ENCODE measurements at places on chromosomes 1 and 21. TPM values are rescaled to one million over a fixed set of nuclear protein-coding genes. Genes with fewer than 3 reads are reported as not detected.

- DNase-seq, result no peak
Measured at GRCh38 chr1:213685992-213686582, 301.7 kb upstream of the PROX1 start.

- DNase-seq, result no peak
Measured at GRCh38 chr1:204523605-204524215, 7.5 kb downstream of the MDM4 start.

DNA sequence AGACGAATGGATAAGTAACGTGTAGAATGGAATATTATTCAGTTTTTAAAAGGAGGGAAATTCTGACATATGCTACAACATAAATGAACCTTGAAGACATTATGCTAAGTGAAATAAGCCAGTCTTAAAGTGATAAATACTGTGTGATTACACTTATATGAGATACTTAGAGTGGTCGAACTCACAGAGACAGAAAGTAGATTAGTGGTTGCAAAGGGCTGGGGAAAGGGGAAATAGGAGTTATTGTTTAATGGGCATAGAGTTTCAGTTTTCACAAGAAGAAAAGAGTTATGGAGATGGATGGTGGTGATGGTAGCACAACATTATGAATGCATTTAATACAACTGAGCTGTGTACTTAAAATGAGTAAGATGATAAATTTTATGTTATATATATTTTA is 14.7 kb upstream of the AHCYL1 start:
- DNase-seq, result no peak

DNA sequence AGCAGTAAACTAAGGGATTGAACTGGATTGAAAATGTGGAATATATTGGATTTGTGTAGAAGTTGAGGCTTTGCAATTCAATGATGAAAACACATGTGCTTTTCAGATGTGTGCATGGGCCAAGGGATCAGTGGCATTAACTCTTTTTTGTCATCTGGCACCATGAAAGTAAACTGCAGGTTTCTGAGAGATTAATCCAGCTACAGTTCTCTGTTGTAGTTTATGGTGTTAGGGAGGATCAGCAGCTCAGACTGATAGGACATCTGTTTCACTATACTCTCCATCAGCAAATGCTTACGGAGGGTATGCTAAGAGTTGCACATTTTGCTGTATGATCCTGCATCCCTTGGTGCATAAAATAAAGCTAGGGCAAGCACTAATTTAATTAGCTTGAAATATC is 82.6 kb downstream of the C1orf21 start:
- no peak for DNase-seq

GRCh38 chr1:2564815-2565374 is 8.7 kb downstream of the TNFRSF14 start:
- no peak for DNase-seq

- no peak for DNase-seq
Measured at GRCh38 chr1:243980471-243980870, 70.6 kb upstream of the ZBTB18 start.

GRCh38 chr1:183730886-183731573 is 73.9 kb upstream of the RGL1 start:
- no peak for DNase-seq

DNA sequence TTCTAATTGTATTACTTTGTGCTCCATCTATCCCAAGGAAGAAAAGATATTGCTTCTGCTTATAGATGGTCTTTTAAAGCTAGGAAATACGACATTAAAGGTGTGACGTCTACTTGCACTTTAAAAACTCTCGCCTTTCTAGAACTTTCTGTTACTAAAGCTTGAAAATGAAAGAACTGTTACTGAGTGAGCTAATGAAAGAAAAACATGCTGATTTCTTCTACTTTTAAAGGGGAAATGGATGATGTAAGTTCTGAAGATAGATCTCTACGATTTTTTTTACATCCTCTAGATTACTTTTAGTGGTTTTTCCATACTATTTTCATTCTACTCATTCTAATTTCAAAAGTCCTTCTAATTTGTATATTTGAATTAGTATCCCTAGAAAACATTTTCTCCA is 387.5 kb downstream of the USP25 start:
- no peak for DNase-seq

DNA sequence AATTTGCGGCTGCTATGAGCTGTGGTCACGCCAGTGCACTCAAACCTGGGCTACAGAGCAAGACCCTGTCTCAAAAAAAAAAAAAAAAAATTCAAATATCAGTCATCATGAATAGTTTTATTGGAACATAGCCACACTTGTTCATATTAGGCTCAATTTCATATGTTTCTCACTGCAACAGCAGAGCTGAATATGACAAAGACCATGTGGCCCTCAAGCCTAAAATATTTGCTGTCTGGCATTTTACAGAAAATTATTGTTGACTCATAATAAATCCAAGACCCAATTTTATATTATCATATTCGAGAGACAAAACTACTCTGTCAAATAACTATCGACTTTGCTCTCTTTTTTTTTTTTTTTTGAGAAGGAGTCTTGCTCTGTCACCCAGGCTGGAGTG is 11.0 kb downstream of the BECN2 start:
- DNase-seq, result no peak

DNA sequence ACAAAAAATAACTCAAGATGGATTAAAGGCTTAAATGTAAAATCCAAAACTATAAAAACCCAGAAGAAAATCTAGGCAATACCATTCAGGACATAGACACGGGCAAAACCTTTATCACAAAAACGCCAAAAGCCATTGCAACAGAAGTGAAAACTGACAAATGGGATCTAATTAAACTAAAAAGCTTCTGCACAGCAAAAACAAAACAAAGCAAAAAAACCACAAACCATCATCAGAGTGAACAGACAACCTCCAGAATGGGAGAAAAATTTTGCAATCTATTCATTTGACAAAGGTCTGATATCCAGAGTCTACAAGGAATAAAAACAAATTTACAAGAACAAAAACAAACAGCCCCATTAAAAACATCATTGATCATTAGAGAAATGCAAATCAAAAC is 4.5 kb upstream of the PGBD2 start:
- DNase-seq, result no peak

GRCh38 chr1:24923485-24924113 is 6.5 kb downstream of the RUNX3 start:
- DNase-seq, result no peak

GRCh38 chr21:43778469-43779335 is 2.6 kb upstream of the CSTB start:
- no peak for DNase-seq

DNA sequence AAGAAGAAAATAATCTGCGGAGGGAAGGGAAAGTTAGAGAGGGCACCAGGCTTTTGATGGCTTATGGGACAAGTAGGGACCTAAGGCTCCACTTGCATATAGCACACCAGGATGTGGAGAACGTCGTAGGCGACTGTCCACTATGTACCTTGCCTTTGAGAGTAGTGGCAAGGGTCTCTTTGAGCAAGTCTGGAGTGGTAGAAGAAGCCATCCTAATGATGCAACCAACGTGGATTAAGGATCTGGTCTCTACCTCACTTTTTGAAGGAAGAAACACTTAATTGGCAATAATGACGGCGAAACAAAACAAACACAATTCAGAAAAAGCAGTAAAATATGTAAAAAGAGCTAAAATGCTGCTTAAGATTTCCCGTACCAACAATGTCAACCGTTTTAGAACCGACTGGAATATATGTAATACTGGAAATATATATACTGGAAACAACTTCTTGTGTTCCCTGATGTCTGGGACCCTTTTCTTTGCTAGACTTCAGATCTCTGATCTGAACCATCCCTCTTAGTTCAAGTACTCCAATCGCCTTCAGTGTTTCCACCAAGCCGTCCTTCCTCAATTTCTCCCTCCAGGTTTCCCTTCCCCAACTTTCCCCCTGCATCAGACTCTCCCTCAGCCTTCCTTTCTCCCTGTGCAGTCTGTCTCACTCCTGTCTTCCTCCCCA is 821 bp upstream of the KHDRBS1 start:
- DNase-seq, result no peak

Gene KCNJ9
- not detected for total RNA-seq

Gene MIXL1
- total RNA-seq, result not detected

Gene OVAAL
- total RNA-seq, result not detected

Gene GBP6
- total RNA-seq, result 0.17 TPM

Gene LRRIQ3
- 2.2 TPM for total RNA-seq

Gene CATSPERE
- total RNA-seq, result 1.4 TPM

Gene BMP8A
- not detected for total RNA-seq

Gene PADI4
- total RNA-seq, result not detected
